ENCODE measurements at places on chromosomes 3 and 15.
A peak's percentile ranks its signal among the peaks of the same experiment; 100 is the strongest.

GRCh38 chr3:84108442-84108971 lies 850.3 kb upstream of the CADM2 start:
- DNase-seq = no peak

DNA sequence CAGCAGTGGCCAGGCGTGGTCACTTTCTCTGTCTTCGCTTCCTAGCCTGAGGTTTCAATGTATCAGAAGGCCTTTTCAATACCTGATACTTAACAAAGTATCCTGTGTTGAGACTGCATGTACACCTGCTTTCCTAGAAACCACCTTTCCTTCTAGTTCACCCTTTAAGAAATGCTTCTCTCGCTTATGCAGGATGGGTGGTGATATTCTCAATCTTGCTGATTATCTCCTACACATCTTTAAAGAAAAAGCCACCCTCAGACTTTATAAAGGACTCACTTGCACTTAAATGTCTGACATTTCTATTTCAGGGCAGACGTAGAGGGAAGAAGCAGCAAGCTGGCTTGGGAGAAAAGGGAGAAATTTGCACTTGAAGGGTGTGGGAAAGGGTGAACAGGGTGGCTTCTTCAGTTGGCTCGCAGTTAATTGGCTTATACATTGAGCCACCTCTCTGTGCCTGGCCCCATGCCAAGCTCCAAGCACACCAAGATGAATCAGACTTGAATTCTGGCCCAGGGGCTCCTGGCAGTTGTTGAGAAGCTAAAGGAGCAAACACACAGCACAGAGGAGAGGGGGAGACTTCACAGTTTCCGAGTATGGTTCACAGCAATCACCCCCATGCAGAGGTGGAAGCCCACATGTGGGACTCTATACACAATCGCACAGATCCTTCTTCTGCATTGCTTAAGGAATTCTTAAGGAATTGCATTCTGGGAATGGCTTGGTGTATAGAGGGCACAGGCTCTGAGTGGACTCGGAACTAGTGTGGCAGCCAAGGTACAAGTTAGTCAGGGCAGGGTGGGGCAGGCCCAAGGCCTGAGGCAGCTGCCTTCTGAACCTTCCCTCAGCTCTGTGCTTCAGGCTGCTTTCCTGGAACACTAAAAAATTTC lies 1.3 kb downstream of the ARL6IP5 start:
- DNase-seq = no peak

DNA sequence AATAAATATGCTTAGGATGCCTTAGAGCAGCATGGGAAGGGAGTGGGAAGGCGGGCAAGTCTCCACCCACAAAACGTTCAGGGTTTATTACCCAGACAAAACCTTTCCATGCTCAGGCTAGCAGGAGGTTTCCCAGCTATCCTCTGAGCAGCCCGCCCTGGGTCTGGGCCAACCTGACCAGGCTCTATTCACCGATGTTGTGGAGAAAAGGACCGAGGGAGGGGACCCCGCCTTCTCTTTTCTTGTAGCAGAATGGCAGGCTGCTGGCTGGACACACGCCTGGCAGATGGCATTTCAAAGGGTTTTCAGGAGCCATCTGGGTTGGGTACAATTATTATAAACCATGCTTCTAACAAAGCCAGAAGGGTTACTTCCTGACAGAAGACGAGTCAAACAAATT lies 540.9 kb downstream of the MAGI1 start:
- DNase-seq = peak; percentile 55

- no peak for DNase-seq
Observed at GRCh38 chr15:67225336-67225735, 29.1 kb downstream of the AAGAB start.

DNA sequence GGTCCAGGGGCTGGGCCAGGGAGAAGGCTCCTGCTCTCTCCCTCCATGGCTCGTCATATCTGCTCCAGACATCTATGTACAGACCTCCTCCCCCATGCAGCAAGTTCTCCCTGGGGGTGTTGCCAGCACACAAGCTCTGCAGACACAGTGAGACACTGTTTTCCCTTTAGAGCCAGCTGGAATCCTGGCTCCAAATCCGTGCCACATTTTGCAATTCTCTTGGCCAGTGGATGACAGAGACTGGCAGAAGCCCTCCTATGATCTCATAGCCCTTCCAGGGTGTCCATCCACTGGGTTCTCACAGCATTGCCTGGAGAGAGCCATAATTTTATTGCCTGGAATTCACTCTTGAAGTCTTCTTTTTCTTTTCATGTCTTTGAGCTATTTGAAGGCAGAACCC lies 203.9 kb downstream of the TLE3 start:
- DNase-seq = no peak

- no peak for DNase-seq
Observed at GRCh38 chr15:40877694-40878093, 3.7 kb upstream of the RHOV start.

DNA sequence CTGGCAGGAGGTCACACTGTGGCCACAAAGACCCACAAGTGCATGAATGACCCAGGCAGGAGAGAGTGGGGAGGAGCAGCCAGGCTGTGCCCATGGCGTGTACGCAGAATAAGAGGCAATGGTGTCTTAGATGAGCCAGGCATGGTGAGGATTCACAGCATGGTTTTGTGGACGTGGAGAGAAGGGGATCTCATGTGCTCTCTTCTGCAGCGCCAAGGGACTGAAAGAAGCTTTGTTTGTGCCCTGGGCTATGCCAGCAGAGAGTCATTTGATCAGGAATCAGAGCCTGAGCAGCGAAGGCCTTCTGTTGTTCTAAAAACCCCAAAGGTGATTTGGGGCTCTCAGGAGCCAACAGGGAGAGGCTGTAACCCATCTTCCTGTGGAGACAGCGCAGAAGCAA lies 18.7 kb upstream of the RPP14 start:
- DNase-seq = no peak

GRCh38 chr3:54905261-54905888 lies 22.5 kb downstream of the LRTM1 start:
- DNase-seq = no peak

- no peak for DNase-seq
Observed at GRCh38 chr3:65558826-65559225, 479.9 kb downstream of the MAGI1 start.

DNA sequence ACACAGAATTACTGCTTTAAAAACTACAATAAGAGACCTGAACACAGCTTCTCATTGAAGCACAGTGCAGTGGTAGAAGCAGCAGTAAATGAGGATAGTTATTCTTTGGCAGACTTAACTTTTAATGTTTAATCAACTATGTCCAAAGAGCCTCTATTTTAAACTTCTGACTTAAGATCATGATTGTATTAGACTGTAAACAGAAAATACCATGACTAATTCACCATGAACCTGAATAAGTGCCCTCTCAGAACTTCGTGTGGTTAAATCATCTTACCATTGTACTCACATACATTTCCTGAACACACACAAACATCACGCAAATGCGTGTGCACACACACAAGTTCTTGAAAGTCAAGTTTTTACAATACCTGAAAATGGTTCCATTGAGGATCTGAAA lies 13.9 kb downstream of the CEP152 start:
- no peak for DNase-seq

DNA sequence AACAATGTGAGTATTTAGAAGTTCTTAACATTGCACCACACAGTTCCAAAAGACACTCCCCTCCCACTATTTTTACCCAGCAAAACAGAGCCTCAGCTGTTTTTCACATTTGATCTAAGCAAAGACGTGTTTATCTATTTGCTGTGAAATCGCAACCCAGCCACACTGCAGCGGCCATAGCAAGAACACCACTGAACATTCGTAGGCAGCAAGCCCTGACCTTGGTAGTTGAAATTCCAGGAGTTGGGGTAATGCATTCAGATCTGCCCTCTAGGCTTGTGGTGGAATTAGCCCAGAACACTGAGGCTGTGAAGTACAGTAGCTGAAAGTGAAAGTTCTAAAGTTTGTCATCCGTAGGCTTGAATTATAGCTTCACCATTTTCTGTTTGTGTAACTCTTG lies 17.1 kb upstream of the SLC24A5 start:
- no peak for DNase-seq

Data from NCI-H2081 treated with DMSO at 0.1 percent for 48 hours (cell line).